ENCODE measurements at places on chromosomes 4 and X.

DNA sequence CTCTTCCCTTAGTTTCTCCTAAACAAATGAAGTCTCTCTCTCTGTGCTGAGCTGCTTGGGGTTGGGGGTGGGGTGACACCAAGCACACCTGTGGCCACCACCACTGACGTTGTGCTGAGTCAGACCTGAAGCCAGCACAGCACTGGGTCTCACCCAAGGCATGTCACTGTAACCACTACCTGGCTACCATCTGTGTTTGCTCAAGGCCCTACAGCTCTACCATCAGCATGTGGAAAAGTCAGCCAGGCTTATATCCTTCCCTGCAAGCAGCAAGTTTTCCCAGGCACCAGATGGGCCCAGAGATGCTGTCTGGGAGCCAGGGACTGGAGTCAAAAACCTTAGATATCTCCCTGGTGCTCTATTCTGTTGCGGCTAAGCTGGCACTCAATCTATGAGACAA, 6.9 kb downstream of the CXCL10 start:
- DNase-seq: peak; percentile 79

GRCh38 chrX:79100791-79101484, 43.5 kb upstream of the GPR174 start:
- no peak for DNase-seq

DNA sequence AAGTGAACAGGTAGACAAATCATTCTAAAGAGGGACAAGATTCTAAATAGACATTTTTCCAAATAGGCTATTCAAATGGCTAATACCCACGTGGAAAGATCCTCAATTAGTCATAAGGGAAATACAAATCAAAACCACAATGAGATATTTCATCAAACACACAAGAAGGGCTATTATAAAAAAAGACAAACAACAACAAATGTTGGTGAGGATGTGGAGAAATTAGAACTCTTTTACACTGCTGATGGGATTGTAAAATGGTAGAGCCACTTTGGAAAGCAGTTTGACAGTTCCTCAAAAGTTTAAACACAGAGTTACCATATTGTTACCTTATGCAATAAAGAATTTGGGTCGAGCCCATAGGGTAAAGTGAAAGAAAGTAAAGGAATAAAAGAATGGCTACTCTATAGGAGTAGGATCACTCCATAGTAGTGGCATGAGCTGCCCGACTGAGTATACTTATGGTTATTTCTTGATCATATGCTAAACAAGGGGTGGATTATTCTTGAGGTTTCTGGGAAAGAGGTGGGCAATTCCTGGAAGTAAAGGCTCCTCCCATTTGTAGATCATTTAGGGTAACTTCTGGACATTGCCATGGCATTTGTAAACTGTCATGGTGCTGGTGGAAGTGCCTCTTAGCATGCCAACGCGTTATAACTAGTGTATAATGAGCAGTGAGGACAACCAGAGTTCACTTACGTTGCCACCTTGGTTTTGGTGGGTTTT, 58.9 kb upstream of the FAM9C start:
- DNase-seq: no peak

GRCh38 chr4:138659037-138659811, 356.4 kb upstream of the NOCT start:
- DNase-seq: no peak

GRCh38 chr4:124111922-124112321, 600.6 kb downstream of the ANKRD50 start:
- peak; percentile 33 for DNase-seq

DNA sequence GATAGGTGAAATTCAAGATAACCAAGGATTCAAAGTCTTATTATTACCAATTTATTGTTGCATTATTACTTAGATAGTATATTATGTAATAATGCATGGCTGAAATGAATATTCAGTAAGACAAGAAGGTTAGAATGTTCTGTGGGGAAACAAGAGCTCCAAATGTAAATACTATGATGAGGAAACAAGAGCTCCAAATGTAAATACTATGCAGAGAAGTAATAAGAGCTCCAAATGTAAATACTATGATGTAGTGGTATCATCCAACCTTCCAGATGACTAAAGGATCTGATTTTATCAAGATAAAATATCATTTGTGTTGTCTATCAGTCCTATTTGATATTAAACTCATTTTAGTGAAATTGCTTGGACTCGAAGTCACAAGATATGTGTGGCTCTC, 82.2 kb upstream of the PCDH18 start:
- peak; percentile 85 for DNase-seq

DNA sequence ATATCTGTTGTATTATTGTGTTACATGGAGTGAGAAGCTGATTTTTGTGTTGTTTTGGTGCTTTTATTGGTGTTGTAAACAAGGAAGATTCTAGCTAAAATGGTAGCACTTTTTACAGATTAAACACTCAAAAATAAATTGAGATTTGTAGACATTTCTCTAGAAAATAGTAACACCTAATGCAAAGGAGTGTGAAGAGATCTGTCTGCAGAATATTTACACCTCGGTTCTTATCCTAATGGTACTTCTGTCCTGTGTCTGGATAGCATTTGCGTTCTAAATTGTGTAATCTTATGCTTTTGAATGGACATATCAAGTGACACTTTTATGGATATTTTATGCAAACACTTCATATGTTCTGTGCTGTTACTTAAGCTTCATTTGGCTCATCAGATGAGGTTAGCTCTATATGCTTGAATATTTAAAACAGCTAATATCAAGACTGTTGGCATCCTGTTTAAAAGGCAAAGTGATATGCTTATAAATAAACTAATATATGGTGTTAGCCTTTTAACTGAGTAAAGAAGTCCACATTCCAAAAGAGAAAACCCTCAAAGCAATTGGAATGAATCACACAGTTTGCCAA, 6.0 kb downstream of the PCDH7 start:
- DNase-seq: peak; percentile 30

GRCh38 chr4:172802032-172802431, 366.6 kb upstream of the GALNT7 start:
- DNase-seq: no peak

DNA sequence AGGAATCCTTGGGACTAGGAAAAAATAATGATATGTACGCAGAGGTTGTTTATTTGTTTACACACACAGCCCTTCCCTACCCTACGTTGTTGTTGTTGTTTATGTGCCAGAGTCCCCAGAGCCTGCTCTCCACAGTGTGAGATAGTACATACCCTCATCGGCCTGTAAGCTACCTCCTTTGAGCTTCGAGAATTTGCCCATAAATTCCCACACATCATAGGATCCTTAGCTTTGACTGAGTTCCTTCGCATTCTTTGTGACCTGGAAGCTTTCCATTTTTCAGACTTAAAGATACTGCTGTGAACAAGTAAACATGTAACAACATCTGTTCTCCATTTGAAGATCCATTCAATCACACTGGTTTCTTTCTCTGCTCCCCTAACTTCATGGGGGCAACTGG, 114.5 kb downstream of the IRF2 start:
- no peak for DNase-seq

DNA sequence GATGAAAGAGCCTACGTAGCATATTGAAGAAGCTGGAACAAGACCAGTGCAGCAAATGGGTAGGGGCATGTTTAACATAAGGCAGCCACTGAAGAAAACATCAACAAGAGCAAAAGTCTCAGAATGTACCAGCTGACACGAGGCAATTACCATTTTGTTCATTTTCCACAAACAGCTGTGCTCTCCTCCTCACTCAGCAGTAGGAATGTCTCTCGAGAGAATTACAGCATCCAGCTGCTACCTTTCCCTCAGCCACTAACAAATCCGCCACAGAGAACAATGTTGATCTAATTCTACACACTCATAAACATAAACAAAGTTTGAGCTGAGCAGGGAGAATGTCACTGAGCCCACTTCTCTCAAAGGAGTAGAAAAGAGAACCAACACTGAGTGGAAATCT, 68.0 kb downstream of the OPHN1 start:
- no peak for DNase-seq

DNA sequence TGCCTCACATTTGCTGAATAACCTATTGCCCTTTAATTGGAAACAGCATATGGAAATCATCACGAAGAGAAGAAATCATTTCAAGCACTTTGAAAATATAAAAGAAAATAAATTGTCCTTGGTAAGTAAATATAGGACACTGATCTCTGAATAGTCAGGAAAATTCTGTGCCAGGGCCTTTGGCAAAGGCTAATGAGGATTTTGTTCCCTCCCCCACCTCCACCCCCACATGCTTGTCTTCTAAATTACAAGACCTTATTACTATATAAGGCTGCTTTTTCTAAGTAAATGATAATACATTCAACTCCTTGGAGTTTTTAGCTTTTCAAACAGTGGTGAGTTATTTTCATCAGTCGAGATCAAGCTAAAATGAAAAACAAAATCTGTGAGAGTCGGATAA, 15.8 kb downstream of the SYNPO2 start:
- no peak for DNase-seq

GRCh38 chr4:3290476-3290875, 2.3 kb upstream of the RGS12 start:
- DNase-seq: no peak

GRCh38 chr4:155170569-155170968, 37.9 kb upstream of the NPY2R start:
- no peak for DNase-seq

DNA sequence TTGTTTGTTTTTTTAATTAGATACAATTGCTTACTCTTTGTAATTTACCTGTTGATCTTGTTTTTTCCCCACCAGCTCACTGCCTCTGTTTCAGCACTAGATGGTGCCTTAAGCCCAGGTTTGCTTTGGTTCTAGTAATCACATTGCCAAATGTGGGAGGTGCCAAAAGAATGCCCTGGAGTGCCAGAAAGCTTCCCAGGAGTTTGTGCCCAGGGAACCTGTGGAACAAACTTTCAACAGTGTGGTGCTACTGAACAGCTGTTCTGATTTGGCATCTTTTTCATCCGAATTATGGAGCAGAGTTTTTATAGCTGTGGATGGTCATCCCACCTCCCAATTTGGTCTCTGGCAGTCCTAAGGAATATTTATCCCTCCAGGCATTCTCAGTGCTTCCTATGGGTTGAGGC, 1000.7 kb downstream of the STIM2 start:
- no peak for DNase-seq

DNA sequence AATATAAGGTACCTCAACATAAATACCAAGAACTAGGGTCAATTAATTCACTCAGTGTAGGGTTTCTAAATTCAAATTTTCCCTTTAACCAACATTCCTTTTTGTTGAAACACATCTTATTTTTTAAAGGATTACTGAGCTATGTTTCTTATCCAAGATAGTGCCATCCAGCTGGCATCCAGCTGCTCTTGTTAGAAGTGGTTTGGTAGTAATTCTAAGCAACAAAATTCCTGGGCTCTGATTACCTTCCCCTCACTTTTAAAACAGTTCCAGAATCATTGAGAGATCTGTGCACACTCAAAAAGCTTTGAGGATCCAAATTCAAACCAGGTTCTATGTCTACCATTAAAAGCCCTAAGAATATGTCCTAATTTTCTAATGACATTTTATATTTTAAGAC, 583.7 kb downstream of the TRIML1 start:
- no peak for DNase-seq

DNA sequence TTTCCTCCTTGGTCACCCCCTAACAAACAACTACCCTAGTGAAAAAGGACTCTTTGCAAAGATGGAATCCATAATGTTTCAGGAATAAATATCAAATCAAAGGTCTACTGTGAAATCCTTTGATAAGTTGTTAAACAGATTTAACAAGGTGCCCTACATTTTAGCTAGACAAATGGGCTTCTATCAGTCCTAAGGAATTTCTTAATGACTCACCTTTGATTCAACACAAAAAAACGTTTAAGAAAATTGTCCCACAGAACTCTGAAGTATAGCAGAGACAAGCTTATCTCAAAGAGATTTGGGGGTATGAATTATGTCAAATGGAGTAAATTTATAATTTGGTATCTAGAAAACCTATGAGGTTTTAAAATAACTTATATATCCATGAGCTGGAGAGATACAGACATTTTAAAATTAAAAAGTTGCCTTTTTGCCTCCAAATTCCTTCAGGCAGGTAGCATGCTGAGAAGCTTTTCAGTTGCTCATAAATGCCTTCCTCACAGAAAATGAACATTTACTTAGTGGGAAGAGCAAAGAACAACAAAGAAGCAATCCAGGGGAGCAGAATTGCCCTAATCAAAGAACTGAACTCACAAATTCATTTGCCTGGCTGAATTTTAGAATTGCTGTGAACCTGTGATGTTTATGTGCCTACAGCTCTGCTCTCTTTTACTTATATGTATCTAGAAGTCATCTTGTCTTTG, 649.3 kb downstream of the STPG2 start:
- DNase-seq: no peak

GRCh38 chrX:150879855-150880807, 18.3 kb downstream of the CD99L2 start:
- no peak for DNase-seq

GRCh38 chr4:120723105-120723504, 199.4 kb downstream of the PRDM5 start:
- no peak for DNase-seq

GRCh38 chr4:560731-561291, 15.3 kb downstream of the TMEM271 start:
- no peak for DNase-seq

GRCh38 chr4:28227764-28228163, 1367.1 kb downstream of the STIM2 start:
- peak; percentile 41 for DNase-seq

DNA sequence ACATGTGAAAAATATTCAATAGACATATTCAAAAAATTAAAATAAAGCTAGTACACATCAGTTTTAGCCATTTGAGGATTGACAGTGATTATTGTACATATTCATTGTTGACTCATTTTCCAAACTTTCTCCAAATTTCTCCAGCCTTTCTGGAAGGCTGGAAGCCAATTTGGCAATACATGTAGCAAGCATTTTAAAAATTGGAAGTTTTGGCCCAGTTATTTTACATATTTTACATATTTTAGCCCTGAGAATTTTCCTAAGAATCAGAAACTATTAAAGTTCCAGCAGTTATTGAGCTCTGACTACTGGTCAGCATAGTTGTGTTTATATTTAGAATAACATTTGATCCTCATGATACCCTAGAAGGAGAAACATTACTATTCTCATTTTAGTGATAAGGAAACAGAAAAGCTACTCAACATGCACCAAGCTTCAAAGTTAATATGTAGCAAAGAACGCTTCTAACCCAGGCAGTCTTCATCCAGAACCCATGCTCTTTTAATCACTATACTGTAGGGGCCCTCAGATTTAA, 3.2 kb downstream of the CABS1 start:
- no peak for DNase-seq

- DNase-seq: no peak
Observed at GRCh38 chr4:48333587-48333986, 7.7 kb upstream of the SLAIN2 start.

- no peak for DNase-seq
Observed at GRCh38 chrX:154317391-154317995, 21.9 kb downstream of the TKTL1 start.

- DNase-seq: no peak
Observed at GRCh38 chrX:134633832-134634231, 24.4 kb downstream of the PLAC1 start.

GRCh38 chr4:151628001-151628608, 132.7 kb downstream of the GATB start:
- no peak for DNase-seq

GRCh38 chr4:150827226-150827625, 187.9 kb downstream of the LRBA start:
- no peak for DNase-seq

- no peak for DNase-seq
Observed at GRCh38 chr4:62470020-62470419, 1269.9 kb downstream of the ADGRL3 start.

- no peak for DNase-seq
Observed at GRCh38 chrX:46407753-46408130, 137.5 kb downstream of the ZNF674 start.

All from NCI-H510A treated with DMSO at 0.1 percent for 48 hours (cell line).